Pulmonary artery endothelial cell (primary cell): ENCODE measurements at places on chromosomes 7 and 10. TPM values are rescaled to one million over a fixed set of nuclear protein-coding genes. Genes with fewer than 3 reads are reported as not detected.
A peak's percentile ranks its signal among the peaks of the same experiment; 100 is the strongest.

DNA sequence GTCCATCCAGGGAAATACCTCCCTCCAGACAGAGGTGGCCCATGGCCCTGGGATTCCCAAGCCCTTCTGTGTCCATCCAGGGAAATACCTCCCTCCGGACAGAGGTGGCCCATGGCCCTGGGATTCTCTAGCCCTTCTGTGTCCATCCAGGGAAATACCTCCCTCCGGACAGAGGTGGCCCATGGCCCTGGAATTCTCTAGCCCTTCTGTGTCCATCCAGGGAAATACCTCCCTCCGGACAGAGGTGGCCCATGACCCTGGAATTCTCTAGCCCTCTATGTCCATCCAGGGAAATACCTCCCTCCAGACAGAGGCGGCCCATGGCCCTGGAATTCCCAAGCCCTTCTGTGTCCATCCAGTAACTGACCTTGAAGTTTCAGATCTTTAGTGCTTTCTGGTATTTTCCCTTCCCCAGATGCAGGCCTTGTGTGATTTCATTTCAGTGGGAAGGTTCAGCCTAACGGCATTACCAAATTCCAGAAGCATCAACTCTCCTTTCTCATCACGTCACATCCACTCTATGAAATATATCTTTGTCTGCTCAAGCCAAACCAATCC lies 28.8 kb upstream of the DIP2C start:
- no peak for DNase-seq

- DNase-seq, result no peak
These were observed 10.2 kb downstream of the GHRHR start for GRCh38 chr7:30973791-30974604.

- no peak for DNase-seq
These were observed 216.2 kb downstream of the KIAA1217 start for GRCh38 chr10:24425151-24425550.

DNA sequence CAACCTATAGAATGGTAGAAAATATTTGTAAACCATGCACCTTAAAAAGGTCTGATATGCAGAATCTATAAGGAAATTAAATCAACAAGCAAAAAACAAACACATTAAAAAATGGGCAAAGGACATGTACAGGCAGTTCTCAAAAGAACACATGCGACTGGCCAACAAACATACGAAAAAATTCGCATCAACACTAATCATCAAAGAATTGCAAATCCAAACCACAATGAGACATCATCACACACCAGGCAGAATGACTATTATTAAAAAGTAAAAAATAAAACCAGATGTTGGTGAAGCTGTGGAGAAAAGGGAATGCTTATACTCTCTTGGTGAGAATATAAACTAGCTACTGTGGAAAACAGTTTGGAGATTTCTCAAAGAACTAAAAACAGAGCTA lies 33.2 kb downstream of the TMEM229A start:
- DNase-seq, result no peak

- DNase-seq, result no peak
These were observed 42.1 kb upstream of the ANAPC16 start for GRCh38 chr10:72173619-72174296.

DNA sequence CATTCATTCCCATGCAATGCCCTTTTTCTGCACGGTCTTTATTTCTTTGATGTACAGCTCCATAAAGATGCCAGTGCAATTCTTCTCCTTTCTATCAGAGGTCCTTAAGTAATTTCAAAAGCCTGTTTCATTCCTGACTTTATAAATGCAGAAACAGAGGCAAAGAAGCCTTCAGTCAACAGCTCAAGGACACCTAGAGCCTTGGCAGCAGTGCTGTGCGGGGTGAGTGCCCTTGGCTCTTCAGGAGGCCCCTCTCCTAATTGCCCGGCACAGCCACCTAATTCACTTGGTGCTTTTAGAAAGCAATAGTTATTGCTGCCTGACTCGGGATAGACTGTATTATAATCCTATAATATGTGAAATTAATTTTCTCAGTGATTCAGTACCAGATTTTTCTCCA lies 169.6 kb upstream of the KLF6 start:
- no peak for DNase-seq

DNA sequence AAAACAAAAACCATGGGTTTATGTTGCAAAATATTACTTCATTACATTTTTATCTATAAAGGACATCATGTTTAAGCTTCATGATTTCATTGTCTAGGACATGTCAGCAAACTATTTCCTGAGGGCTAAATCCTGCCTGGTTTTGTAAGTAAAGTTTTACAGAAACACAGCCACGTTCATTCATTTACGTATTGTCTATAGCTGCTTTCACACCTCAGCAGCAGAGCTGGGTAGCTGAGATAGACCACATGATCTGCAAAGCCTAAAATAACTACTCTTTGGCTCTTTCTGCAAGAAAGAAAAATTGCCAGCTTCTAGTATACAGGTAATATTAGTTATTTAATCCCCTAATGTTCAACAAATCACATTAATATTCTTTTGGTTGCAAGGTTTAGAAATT lies 12.7 kb upstream of the PIP4K2A start:
- DNase-seq, result no peak

- no peak for DNase-seq
These were observed 33.3 kb upstream of the ARHGAP22 start for GRCh38 chr10:48638158-48638557.

- DNase-seq, result no peak
These were observed 65.5 kb downstream of the BPGM start for GRCh38 chr7:134712196-134712595.

GRCh38 chr7:25759748-25760147 lies 392.2 kb upstream of the NFE2L3 start:
- no peak for DNase-seq

DNA sequence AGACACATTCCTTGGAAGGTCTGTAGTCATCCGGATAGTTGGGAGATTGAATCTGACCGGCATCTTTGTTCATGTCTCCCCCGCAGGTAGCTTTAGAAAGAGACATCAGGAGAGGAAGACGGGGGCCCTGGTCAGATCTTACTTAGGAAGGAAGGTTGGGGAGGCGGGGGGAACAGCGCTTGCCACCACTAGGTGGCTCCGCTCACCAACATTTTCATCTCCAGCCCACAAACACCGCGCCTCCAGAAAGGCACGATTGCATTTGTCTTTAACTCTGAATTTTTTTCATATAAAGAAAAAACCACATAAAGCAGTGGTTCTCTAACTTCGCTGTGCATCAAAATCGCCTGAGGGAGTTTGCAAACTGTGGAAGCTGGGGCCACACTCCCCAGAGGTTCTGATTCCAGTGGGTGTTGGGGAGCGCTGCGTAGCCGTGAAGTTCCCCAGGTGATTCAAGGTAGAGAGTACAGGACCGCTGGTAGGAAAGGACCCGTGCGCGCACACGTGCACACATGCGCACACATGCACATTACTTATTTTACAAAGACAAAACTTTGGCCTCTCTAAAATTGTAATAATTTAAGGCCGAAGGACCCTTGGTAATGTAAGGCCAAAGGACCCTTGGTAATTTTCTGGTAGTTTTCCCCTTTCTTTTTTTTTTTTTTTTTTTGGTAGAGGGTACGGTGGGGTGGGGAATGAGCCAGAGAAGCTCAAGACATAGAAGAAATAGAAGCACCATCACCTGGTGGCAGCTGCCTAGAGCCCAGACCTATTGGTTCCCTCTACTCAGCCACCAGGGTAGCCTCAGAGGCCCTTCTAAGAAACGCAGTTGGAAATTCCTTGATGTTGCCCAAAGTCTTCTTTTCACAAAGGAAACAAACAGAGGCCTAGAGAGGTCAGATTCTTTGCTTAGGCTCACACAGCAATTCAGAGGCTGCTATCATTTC lies 37.4 kb upstream of the OPALIN start:
- DNase-seq, result peak; percentile 17

DNA sequence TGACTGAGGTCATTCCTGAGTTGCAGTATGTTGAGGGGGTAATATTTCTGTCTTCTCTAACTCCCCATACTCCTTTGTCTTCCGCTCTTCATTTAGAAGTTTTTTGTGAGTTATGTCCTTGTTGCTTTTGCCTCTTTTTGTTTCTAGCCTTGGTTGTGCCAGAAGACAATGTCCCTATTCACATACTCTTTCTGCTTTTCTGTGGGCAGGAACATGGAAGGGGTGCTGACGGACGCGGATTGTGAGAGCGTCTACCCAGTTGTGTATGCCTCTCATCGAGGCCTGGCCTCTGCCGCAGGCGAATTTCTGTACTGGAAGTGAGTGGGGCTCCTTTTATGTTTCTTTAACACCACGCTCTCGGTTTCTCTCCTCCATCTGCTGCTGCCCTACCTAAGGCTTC lies 20.5 kb downstream of the STAG3 start:
- no peak for DNase-seq

DNA sequence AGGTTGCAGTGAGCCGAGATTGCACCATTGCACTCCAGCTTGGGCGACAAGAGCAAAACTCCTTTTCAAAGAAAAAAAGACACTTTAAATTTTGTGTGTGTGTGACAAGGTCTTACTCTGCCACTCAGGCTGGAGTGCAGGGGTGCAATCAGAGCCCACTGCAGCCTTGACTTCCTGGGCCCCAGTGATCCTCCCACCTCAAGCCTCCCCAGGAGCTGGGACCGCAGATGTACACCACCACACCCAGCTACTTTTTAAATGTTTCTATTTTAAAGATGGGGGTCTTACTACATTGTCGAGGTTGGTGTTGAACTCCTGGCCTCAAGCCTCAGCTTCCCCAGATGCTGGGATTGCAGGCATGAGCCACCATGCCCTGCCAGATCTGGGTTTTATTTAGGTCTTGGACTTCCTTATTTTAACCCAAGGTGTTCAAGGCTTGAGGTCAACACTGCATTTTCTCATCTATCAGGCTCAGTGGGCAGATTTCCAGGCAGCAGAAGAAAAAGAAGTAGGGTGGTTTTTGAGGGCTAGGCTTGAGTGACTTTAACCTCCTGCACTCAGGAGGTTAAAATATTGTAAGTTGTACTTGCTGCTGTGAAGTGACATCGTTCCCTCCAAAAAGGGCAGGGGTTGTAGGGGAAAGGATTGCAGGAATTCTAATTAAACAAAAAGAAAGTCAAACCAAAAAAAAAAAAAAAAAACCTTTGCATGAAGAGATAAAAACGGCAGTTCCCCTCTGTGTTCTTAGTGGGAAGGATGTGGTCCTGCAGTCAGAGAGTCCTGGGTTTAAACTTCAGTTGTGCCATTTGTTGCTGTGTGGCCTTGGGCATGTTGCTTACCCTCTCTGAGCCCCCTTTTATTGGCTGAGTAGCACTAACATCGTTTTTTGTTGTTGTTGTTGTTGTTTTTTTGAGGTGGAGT lies 71.5 kb downstream of the CARD11 start:
- no peak for DNase-seq

DNA sequence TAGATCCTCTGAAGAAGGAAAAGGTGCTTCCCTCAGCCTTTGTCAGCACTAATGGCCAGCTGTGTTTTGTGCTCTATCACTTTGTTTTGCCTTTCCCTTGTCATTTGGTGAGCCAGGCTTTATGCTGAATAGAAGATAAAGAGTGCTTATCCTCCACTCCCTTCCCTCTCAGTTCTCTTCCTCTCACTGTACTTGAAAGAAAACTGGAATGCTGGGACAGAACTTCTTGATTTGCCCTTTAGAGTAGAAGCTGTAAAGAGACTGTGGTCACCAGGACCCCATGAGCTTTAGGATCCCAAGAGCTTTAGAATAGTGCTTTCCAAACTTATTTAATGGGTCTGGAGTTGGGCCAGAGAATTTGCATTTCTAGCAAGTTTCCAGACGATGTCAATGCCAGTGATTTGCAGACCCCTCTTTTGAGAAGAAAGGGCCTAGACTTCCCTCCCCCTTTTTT lies 81.4 kb downstream of the LRRC4 start:
- DNase-seq, result no peak

DNA sequence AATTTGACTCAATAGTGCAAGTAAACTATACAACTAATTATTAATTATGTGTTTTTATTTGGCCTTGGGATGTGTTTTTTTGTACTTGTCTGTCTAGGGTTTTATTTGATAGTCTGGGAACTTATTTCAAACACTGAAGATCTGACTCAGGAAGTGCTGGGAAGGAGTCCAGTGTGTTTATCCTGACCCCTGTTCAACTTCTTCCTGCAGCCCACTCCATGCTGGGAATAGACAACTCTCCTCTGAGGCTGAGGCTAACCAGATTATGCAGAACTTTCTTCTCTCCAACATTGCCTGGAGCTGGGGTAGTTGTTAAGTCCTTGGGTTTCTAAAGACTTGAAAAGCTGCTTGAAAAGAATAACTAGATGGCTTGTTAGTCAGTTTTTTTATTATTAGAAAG lies 6.9 kb downstream of the CISD1 start:
- DNase-seq, result no peak

GRCh38 chr10:18473424-18474117 lies 177.8 kb downstream of the NSUN6 start:
- DNase-seq, result no peak

GRCh38 chr10:12803776-12804175 lies 197.7 kb downstream of the CCDC3 start:
- DNase-seq, result no peak

DNA sequence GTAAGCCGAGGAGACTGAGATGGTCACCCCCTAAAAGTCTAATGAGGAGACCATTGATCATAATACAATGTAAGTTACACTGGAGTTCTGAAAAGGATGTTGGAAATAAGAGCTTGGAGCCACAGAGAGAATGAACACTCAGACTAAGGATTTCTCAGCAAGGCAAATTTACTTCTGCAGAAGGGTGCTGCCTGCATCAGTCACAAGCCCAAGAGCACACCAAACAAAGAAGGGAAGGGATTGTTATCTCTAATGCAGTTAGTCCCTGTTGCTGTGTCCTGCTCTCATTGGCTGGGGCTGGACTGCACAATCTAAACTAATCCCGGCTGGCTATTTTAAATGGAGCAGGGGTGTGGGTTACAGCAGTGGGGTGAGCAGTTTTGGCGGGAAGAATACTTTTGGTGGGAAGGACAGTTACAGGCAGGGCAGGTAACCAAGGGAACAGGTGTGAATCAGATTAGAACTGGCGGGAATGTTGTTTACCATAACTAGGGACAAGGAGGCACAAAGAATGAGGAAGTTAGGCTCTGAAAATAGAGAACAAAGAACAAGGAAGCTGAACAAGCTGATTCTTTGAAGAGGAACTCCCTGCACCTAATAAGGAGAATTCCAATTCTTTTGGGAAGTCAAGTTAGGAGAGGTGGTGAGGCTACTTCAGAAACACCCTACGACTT lies 30.3 kb upstream of the TRIM24 start:
- no peak for DNase-seq

The TMEM140 gene
- 13.4 and 44.6 TPM in 2 replicates for total RNA-seq

The IQCE gene
- total RNA-seq, result 7.1 and 10.3 TPM in 2 replicates

The GDF10 gene
- total RNA-seq, result not detected in 2 replicates

The GPER1 gene
- 0.46 and 2.0 TPM in 2 replicates for total RNA-seq

The NME8 gene
- total RNA-seq, result not detected in 2 replicates

The FIS1 gene
- total RNA-seq, result 132 and 233 TPM in 2 replicates
